ENCODE measurements at places on chromosomes 7 and 10.
A peak's percentile ranks its signal among the peaks of the same experiment; 100 is the strongest.

DNA sequence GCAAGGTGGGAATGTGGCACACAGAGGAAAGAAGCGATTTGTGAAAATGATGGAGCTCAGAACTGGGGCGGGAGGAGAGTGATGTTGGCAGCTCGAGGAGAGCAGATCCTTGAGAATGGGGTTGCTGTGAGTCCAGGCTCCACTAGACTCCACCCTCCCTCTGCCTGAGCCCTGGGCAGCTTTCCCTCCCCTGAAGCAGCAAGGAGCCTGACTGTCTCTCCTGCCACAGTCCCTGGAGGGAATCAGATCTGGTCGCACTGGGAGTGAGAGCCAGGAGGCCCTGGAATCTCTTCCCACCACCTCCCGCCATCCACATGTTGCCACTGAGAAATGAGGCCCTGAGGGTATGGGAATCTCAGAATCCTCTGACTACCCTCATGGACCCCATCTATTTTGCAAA lies 362.7 kb downstream of the PLXNA4 start:
- no peak for DNase-seq

- no peak for DNase-seq
These were observed 40.3 kb downstream of the VSTM4 start for GRCh38 chr10:49074836-49075682.

GRCh38 chr10:34290412-34291081 lies 524.5 kb downstream of the PARD3 start:
- DNase-seq, result peak; percentile 41

DNA sequence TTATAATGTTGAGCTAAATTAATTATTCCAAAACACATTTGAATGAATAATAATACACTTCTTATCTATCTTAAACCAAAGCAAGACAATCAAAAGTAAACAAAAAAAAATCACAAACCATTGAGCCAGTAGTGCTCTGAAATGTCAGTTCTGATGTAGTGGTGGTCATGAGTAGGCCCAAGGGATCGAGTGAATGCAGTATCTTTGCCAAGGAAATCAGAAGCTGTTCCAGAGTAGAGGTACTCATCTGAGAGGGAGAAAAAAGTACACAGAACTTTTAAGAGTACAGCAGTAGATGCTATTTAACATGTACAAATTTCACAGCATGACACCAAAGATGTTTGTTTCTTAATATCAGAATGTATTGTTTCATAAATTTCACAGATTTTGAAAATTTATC lies 121.5 kb downstream of the SEMA3D start:
- DNase-seq, result no peak

- DNase-seq, result no peak
These were observed 31.0 kb upstream of the MXI1 start for GRCh38 chr10:110176141-110177030.

DNA sequence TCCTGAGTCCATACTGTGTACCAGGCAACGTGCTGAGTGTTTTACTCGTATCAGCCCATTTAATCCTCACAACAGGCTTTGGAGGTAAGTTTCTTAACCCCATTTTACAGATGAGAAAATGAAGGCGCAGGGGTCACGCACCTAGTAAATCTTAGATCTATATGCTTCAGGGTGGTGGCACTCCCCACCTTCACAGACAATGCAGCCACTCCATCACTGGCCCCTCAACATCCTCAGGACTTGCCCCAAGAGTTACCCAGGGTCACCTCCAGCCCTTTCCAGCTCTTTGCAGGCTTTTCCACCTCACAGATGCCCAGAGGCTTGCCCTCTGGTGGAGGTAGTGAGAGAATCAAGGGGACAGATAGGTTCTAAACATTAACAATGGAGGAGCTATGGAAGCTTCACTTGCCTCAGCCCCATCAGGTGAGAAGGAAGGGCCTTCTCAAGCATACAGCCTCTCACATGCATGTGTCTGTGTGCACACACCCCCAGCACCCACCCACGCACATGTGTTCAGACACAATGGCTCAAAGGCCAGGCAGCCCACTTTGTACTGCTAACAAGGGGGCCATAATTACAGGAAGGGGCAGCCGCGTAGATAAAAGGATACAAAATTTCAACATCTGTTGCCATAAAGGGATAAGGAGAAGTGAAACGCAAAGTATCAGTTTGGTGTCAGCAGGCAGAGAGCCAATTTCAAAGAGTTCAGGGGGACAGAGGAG lies 29.1 kb downstream of the DPCD start:
- no peak for DNase-seq

DNA sequence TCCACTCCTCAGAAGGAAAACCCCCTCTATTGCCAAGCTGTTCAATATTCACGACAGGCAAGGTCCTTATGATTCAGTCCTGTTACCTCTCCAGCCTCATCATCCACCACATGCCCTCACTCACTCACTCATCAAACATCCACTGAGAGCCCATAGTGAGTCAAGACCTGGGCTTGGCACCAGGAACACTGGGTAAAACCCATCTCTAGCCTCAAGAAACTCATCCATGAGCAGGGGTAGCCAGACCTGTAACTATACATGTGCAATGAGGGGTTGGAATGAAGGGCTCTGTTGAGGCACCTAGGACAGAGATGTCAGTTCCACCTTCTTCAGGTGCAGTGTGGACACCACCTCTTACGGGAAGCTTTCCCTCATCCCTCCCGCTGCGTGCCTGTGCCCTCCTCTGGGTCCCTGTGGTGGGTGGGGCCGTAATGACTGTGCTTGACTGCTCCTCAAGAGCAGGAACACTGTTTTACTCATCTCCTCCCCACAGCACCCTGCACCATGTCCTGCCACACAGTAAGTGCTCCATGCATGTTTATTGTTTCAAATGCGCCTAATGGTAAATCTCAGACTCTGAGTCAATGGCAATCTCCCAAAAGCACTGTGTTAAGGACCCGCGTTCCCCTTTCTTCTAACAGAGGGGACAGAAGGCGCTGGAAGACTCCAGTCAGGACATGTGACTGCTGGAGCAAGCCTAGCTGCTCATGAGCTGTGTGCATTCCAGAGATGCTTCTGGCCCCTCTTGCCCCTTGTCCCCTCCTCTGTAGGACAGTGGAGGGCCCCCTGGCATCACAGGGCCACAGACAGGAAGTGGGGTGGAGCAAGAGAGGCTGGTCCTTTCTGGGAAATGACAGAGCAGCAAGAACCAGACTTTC lies 95.4 kb downstream of the HIPK2 start:
- peak; percentile 53 for DNase-seq

DNA sequence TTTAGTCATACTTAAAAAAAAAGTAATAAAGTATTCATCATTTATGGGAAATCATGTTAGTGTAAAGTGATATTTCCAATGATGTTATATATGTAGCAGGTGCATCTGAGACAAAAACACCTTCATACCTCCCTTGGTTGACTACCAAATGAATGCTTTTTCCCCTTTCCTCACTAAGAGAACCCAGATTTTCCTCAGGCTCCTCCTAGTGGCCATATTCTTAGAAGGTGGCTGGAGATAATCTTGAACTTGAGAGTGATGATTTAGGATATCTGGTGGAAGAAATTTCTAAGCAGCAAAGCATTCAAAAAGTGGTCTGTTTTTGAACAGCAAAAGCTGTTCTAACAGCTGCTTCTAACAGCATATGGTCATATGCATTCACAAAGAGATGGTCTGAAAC lies 16.8 kb upstream of the DNAH11 start:
- DNase-seq, result no peak

DNA sequence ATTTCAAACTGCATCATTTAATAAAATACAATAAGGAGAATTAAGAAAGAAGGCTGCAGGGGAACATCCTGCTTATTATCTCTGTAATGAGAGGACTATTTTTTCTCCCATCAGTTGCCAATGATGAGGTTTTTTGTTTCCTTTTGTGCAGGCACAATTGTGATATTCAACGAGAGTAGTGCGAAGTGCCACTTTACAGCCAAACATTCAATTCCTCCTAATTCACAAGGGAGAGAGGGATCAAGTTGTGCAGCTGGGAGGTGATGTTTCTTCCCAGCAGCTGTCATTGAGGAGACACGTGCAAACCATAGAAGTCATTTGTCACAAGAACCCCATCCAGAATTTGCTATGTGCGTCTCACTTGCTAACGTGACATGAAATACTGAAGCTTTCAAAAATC lies 81.6 kb upstream of the ICA1 start:
- DNase-seq, result no peak

DNA sequence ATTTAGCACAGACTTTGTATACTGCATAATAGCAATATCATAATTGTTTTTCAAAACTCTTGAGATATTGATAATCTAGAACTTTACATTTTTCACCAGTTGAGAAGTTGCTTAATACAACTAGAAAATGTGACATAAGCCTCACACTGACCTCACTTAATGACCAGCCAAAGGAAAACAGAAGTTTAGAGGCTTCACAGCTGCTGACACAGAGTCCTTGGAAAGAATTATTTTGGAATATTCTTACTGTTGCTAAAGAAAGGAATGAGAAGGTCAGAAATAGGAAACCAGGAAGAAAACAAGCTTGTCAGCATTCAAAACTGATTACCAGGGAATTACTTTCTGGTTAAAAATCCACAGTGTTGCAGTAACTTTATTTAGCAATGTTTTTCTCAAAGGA lies 35.5 kb upstream of the WASL start:
- no peak for DNase-seq

GRCh38 chr10:35993591-35994515 lies 351.8 kb upstream of the FZD8 start:
- DNase-seq, result no peak

GRCh38 chr10:115953281-115953680 lies 319.7 kb downstream of the GFRA1 start:
- no peak for DNase-seq

DNA sequence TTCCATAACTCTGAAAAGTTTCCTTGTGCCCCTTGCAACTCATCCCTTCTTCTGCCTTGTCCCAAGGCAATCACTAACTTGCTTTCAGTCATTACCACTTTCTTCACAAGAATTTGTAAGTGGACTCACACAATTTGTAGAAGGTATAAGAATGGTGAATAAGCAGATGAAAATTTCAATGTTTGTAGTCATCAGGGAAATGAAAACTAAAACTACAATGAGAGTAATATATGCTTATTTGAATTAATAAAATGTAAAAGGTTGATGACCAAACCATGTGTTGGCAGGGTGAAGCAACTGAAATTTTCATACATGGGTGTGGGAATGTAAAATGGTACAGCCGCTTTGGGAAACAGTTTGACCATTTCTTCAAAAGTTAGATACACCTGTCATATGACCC lies 79.7 kb downstream of the GNAT3 start:
- no peak for DNase-seq

GRCh38 chr10:48784031-48784430 lies 99.4 kb downstream of the WDFY4 start:
- no peak for DNase-seq

DNA sequence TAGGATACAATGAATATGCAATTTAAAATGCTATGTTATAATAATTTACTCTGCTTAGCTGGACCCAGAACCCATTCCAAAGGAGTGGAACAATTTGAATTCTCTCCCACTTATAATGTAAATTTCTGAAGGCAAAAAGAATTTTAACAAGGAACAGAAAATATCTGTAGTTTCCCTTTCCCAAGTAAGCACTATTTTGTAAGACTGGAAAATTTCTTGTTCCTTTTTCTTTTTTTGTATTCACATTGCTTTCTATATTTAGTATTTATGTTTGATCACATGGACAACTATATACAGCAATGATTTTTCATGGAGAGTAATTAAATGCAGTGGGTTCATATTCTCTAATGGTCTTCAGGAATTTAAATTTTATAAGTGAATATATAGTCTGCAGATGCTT lies 127.4 kb downstream of the GPR85 start:
- no peak for DNase-seq

DNA sequence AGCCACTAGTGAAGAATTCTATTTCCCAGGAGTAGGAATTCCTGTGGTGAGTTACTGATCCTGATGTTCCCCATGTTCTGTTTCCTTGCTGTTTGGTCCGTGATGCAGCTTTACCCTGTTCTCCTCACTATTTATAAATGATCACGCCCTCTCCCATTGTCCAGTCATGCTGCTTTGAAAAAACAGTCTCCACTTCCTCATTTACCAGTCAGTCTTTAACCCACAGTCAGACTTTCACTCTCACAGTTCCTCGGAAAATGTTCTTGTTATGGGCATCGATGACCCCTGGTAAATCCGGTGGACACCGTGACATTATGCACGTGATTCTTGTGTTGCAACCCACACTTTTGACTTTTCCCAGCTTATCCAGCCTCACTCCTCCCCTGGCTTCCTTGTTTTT lies 14.4 kb downstream of the SCIN start:
- peak; percentile 31 for DNase-seq

DNA sequence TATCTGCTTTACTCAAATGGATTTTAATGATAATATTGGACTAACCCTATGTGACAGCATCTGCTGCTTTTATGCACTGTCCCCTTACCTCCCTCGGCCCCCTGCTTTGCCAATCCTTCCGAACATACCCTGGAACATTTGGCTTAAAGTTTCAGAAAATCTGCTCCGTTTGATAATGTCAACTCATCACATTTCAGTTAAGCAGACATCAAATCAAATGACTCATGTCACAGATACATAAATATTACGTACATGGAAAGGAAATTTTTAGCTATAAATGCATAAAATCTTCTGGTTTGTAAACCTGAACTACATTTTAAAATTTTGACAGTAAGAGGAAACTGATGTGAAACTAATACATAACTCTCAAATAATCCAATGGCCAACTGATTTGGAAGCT lies 98.2 kb downstream of the CNTNAP2 start:
- DNase-seq, result no peak

DNA sequence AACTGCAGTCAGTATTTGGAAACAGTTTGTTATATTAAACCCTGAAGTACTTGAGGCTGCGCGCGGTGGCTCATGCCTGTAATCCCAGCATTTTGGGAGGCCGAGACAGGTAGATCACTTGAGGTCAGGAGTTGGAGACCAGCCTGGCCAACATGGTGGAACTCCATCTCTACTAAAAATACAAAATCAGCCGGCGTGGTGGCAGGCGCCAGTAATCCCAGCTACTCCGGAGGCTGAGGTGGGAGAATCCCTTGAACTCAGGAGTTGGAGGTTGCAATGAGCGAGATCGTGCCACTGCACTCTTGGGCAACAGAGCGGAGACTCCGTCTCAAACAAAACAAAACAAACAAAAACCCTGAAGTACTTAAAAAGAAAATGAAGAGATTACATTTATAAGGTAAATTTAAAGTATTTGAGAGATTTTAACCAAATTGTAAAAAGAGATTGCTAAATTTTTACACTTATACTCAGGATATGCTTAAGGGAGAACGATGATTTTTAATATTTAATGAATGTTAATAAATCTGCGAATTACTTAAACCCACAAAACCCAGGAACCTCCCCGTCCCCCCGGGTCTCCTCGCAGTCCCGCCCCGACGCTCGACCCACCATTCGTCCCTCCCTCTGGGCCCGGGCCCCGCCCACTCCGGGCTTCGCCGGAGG lies 425 bp upstream of the MTG1 start:
- no peak for DNase-seq

DNA sequence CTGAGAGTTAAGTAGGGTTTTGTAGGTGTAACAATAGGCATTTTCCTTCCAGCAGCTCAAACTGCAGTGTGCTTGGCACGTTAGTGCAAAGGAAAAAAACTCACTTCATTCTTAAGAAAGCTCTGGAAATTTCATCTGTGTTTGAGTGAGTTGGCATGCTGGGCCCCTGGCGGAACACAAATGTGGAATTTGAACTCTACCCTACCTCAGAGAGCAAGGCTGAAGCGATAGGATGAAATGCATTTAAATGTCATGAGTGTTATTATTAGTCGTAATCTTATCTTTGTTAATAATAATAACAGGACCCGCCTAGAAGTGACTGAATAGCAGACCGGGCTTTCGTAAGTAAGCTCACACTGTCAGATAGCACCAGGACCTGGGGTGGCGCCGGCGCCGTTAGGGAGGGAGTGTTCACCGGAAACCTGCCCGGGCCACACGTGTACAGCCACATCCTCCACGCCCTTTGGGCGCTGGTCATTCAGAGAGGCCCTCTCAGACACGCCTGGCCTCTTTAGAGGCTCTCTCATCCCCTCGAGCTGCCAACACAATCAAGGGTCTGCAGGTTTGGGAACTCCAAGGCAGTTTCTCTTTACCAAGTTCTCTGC lies 63.5 kb downstream of the GRK5 start:
- DNase-seq, result no peak

Data from AG04449 (cell line).